Omental fat pad (tissue), 4 donors: ENCODE measurements at places on chromosomes 1 and 21.

DNA sequence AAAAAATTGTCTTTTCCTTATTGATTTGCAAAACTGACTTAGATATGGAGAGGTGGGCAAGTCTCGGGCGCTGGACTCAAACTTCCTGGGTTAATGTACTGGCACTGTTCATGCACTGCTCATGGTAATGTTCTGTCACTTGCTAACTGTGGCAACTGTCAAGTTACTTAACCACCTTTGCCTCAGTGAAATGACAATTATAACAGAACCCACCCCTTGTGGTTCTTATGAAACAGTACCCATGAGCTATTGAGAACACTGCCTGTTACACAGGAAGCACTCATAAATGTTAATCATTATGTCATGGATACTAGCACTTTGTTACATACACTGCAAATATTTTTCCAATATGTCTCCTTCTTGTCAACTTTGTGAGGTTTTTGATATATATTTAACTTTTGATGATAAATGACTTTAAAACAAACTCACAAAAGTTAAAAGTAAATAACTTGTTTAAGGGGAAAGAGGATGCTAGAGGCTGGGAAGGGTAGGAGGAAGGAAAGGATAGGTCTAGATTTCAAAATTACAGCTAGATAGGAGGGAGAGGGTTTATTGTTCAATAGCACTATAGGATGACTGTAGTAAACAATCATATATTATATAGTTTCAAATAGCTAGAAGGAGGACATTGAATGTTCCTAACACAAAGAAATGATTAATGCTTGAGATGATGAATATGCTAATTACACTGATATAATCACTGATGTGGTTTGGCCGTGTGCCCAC, 342.5 kb downstream of the ADGRL2 start:
- DNase-seq: no peak

- DNase-seq: no peak
These were observed 170.1 kb downstream of the CRB1 start for GRCh38 chr1:197438010-197438790.

GRCh38 chr1:207884266-207885029, 26.5 kb downstream of the CD34 start:
- DNase-seq: no peak

DNA sequence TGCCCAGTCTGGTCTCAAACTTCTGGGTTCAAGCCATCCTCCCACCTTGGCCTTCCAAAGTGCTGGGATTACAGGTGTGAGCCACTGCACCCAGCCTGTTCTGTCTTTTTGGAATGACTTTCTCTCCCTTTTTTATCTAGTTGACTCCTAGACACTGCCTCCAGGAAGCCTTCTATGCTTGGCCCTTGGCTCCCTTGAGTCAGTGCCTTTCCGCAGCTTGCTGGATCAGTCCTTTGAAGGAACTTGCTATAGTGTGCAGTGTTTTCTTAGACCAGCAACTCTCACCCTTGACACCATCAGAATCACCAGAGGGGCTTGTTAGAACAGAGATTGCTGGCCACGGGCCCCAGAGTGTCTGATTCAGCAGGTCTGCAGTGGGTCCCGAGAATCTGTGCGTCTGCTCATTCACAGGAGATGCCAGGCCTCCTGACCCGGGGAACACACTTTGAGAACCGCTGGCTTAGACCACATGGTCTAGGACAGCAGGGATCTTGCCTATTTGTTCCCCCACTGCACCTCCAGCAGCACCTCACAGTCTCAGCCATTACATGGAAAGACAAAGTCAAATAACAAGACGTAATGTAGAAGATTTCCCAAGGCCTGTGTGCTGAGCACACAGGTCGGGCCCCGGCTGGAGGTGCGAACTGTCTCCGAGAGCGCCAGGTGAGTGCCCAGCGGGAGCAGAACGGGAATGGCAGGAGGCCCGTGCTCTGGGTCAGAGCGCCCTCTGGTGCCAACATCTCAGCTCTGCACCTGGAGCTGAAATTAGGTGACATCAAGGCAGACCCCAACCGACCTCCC, 27.4 kb upstream of the CTPS1 start:
- peak; percentile 28 for DNase-seq

GRCh38 chr1:51908499-51908898, 30.0 kb upstream of the NRDC start:
- DNase-seq: no peak

DNA sequence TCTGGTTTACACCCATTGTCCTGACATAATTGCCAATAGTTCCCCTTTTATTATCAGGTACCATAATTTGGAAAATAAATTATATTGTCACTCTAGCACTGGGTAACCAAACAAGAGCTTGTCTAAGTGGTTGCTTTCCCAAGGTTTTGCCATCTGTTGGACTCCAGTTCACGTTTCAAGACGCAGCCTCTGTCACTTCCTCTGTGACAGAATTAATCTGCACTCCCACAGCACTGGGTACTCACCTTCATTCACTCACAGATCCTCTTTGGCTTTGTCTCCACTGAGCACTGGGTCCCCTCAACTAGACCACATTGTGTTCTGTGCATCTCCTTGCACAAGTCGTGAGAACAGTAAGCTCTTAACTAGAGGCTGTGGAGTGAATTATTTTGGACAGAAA, 123.6 kb upstream of the JUN start:
- no peak for DNase-seq

- DNase-seq: no peak
These were observed 24.1 kb upstream of the MYCL start for GRCh38 chr1:39925721-39926342.

GRCh38 chr1:61839679-61840078, 97.4 kb downstream of the PATJ start:
- DNase-seq: no peak

GRCh38 chr1:231027136-231027925, 12.7 kb downstream of the FAM89A start:
- DNase-seq: no peak

DNA sequence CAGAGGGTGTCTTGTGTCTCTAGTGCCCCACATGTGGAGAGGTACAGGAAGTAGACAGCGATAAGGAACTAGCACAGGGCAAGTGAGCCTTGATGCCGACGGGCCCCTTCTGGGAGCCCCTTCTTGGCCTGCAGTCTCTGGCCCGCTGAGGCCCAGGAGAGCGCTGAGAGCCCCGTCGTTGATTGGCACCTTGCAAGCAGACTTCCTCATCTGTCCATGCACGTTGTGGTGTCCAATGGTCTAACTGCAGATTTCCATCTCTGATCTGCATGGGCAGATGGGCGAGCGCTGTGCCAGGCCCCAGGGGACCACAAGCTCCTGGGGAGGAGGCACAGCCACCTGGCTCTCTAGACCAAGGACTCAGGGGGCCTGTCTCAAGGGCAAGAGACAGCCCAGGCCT, 32.4 kb downstream of the PLEKHA6 start:
- no peak for DNase-seq

- DNase-seq: no peak
These were observed 71.9 kb downstream of the DTL start for GRCh38 chr1:212107481-212107880.

- no peak for DNase-seq
These were observed 71.4 kb upstream of the HSPA13 start for GRCh38 chr21:14454016-14455009.

DNA sequence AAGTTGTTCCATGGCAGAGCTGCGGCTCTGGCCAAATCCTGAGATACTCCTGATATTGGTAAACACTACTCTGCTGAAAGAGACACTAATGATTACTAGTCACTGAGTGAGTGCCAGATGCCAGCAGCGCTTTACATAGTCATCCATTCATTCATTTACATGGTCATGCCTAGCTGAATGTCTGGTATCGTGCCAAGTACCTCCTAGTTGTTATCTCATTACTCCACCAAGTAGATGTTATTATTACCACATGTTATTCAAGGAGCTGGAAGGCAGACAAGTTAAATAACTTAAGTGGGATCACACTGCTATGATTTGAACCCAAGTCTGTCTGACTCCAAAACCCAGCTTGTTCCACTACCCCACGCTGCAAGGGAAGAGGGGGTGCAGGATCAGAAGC, 4.7 kb downstream of the OLFML2B start:
- no peak for DNase-seq

- no peak for DNase-seq
These were observed 13.9 kb downstream of the SSR2 start for GRCh38 chr1:156006666-156007376.

DNA sequence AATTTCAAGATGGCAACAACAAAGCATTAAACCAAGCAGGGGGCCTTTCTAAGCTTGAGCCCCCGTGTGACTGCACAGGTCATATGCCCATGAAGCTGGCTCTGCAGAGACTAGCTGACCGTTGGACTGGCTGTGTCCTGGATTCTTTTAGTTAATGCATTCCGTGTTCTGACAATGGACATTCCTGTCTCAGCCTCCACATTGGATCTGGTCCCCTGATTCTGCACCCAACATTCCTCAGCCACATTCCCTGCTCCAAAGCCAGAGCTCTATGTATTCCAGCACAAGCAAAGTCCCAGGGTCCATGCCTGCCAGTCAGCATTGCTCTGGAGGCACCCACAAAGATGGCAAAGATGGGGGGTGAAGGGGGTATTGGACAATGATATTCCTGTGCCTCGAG, 5.1 kb upstream of the NAV1 start:
- no peak for DNase-seq

- DNase-seq: no peak
These were observed 328.4 kb downstream of the ZP4 start for GRCh38 chr1:237562242-237562823.
